ENCODE measurements at places on chromosomes 5 and 9.

DNA sequence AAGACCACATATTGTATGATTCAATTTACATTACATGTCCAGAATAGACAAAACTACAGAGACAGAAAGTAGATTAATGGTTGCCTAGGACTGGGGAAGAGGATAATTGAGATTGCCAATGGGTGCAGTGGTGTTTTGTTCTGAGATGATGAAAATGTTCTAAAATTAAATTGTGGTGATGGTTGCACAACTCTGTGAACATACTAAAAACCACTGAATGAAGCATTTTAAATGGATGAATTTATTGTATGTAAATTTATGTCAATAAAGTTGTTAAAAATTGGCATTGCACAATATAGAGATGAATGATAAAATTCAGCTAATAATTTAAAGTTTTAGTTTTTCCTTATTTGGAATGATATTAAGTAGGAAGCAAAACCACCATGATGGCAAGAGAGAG is 109.5 kb upstream of the NR4A3 start:
- DNase-seq: no peak

DNA sequence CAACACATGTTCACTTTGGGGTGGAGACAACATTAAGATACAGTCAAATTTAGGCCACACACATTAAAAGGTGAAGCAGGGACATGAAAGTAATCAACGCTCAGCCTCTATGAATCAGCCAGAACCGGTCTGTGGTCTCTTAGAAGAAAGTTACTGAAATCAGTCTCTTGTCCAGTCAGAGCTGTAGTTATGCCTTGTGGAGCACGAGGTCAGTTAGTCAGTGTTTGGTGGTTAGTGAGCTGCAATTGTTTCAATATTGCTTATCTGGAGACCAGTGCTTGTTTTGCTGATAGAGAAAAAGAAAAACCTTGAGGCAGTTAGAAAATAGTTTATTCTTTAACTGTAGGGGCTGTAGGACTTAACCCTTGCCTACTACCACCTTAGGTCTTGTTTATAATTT is 157.8 kb upstream of the RASEF start:
- DNase-seq: peak; percentile 90

GRCh38 chr9:70614786-70615463 is 200.5 kb upstream of the KLF9 start:
- DNase-seq: no peak

GRCh38 chr5:180070756-180071530 is 616 bp downstream of the RNF130 start:
- DNase-seq: peak; percentile 65

DNA sequence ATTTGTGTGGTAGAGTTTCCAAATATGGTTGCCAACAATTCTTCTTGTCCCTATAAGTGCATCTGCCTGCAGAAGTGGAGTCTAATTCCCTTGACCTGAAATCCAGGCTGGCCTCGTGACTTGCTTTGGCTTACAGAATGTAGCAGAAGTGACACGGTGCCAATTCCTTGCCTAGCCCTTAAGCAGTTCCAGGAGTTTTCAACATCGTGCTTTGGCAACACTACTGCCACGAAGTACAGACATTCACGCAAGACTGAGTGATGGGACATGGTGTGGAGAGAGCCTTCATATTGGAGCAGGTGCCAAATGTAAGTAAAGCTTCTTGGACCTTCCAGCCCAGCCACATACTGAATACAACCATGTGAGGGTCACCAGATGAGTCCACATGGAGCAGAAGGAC is 92.9 kb upstream of the NEK6 start:
- no peak for DNase-seq

- peak; percentile 89 for DNase-seq
These were observed 104.0 kb upstream of the ZNF366 start for GRCh38 chr5:72611118-72611730.

DNA sequence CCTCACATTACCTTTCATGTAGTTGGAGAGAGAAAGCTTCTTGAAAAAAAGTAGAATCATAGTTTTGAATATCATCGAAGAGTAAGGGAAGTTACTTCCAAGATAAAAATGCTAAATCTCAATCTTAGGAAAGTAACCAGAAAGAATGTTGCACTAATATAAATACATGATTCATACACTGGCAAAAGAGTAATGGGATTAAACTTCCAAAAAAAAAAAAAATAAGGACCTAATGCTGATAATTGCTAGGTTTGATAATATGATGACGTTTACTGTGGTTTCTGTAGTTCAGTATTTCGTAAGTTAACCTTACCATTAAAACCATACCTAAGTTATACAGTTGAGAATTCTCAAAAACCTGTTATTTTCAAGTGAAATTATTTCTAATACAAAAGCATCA is 573.8 kb upstream of the CDH9 start:
- DNase-seq: peak; percentile 27

- no peak for DNase-seq
These were observed 47.2 kb downstream of the MARCHF3 start for GRCh38 chr5:126982926-126983873.

- DNase-seq: peak; percentile 49
These were observed 519 bp downstream of the HSPA5 start for GRCh38 chr9:125240649-125240999.

- DNase-seq: no peak
These were observed 47.1 kb upstream of the SIMC1 start for GRCh38 chr5:176190886-176191755.

GRCh38 chr9:102101723-102102122 is 363.3 kb upstream of the GRIN3A start:
- DNase-seq: peak; percentile 4

- peak; percentile 38 for DNase-seq
These were observed 807.9 kb upstream of the NUDT12 start for GRCh38 chr5:104370523-104370922.

- peak; percentile 37 for DNase-seq
These were observed 7.7 kb downstream of the RASGEF1C start for GRCh38 chr5:180201051-180201987.

DNA sequence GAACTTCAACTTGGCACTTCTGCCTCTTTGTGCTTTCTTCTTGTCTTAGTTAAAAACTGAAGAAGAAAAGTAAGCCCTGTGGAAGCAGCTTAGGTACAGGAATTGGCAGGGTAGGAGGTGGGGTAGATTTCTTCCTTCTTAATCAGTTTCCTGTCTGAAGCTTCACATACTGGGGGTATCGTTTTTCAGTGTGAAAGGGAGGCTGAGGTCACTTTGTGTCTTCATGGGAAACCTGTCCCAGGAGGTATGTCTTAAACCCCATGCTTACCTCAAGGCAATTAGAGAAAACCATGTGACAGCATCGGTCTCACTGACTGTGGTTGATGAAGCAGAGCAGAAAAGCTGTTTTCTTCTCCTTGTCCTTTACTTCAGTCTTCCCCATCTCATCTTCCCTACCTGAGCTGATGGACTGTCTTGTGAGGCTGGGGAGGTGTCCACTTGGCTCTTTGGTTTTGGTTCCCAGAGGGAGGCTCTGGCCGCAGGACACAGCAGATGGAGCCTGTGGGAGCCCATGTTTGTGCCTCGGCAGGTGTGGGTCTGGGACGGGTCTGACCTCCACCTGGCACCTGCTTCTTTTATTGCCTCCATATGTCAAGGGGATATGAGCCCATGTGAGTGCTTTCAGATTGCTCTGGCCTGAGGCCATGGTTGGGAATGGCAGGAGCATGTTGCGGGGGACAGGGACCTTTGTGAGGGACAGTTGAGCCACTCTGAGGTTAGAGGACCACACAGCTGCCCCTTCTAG is 47.0 kb downstream of the SH3GL2 start:
- peak; percentile 15 for DNase-seq

DNA sequence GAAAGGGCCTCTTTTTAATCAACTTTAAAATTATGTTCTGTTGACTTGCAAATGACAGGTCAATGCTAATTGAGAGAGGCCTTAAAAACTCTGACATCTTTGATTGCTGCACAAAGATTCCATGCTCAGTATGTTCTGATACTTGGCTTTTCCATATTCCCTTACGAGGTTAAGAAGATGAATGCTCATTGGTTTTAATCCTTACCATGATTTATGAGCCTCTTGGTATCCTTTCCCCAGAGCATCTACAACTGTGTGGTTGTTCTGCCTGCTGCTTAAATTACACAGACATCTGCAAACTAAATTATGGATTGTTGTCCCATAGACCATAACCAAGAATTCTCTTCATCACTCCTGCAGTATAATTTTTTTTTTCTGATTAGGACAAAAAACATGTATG is 352.6 kb downstream of the CDH12 start:
- DNase-seq: no peak

- DNase-seq: no peak
These were observed 141.8 kb downstream of the MUSK start for GRCh38 chr9:110810262-110810976.

DNA sequence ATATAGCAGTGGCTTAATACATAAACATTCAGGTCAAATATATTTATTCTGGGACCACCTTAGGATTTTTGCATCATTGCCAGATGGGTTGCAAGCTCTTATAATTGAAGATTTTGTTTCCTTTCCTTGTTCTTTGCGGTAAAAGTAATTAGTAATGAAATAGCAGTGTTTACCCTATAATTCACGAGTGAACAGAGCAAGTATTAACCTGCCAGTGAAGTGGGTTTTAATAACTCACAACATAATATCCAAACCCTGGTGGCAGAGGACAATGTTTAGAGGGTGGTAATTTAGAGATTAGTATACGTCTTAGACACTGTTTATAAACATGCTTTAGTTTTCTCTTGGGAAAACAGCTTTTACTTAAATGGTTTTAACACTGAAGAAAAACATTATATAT is 11.8 kb downstream of the ARL14EPL start:
- no peak for DNase-seq

DNA sequence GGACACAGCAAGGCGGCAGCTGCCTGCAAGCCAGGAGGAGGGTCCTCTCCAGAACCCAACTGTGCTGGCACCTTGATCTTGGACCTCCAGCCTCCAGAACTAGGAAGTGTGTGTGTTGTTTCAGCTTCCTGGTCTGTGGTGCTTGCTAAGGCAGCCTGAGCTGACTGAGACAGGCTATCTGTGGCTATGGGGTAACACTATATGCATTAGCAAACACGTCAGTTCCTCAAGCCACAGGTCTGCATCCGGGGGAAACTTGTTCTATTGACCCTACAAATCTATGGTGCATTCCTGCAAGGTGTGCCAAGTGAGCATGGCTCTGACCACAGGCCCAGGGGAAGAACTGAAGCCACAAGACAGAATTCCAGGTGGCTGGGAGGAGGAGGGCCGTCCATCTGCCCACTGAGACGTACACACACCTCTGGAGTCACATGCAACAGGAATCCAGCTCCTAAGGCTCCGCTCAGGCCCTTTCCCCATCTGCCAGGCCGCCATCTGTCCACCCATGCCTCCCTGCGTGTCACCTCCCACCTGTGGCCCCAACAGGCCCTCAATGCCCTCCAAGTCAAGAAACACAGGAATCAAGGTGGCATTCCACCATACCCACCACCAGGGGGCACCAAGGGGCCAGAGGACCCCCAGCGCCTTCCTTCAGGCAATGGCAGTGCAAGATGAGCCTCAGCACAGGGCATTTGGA is 174.9 kb downstream of the ROR2 start:
- DNase-seq: peak; percentile 69

GRCh38 chr9:88593537-88594185 is 58.7 kb downstream of the NXNL2 start:
- peak; percentile 84 for DNase-seq

GRCh38 chr5:16855485-16855884 is 80.6 kb downstream of the MYO10 start:
- DNase-seq: peak; percentile 14

DNA sequence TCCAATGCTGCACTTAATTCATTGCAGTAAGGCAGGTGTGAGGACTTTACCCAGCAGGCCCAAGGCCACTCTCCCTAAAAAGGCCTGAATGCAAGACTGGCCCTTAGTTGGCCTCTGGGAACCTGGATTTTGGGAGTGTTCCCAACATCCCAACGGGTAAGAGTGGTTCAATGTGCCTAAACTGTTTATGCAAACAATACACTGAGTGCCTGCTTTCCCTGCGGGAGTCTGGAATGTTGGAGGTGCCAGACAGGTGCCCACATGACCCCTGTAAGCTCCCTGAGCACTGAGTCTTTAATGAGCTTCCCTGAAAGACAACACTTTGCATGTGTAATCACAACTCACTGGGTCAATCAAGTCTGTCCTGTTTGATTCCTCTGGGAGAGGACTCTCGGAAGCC is 37.4 kb downstream of the NSUN2 start:
- no peak for DNase-seq

DNA sequence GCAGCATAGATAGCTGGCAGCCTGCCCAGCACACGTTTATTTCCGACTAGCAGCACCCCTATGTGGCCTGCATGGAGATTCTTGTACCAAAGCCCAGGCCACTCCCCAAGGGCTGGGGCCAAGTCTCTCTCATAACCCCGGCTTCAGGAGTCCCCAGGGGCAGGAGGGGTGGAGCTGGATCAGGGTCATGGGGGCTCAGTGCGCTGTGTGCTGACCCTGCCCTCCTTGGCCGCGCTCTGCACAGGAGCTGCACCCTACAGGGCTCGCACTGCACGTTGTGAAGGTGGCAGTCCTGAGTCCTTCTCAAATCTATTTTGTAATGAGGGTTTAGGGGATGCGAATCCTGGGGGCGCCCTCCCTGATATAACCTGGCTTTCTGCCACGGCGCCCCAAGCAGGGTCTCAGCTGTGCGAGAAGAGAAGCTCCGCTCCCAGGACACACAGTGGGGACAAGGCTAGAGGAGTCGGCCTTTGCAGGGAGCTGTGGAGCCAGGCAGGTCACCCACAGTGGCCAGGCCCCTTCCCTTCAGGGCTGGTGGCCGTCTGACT is 28.6 kb downstream of the NKD2 start:
- no peak for DNase-seq

DNA sequence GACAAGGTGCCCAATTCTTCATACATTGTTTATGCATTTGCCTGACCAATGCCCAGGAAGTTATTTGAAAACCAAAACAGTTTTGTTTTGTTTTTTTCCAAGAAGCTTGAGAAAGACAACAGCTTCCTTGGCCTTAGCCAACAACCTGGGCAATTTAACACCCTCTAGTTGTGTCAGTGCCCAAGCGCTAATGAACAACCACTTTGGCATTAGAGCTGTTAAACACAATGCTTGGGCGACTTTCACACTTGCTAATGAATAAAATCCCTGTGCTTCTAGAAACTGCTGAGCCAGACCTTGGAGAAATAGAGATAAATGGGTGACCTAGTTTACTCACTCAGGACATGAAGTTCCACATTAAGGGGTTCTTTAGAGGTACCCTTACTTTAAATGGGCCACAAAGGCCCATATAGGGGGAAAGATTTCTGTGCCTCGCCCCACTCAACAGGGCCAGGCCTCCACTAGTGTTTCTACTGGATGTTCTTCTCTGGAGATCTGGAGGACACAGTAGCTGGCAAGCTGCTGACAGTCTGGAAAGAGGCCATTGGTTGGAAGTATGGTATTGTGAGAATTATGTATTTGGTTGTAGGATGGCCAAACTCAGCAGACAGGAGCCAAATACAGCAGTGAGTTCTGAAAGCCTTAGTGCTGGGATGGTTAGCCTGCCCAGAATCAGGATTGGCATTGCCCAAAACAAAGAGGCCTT is 179.8 kb downstream of the DOCK8 start:
- no peak for DNase-seq

GRCh38 chr9:136529516-136530460 is 16.1 kb downstream of the NOTCH1 start:
- no peak for DNase-seq

Measured in choroid plexus epithelial cell (primary cell).